ENCODE measurements at places on chromosomes 3 and 15. TPM values are rescaled to one million over a fixed set of nuclear protein-coding genes. Genes with fewer than 3 reads are reported as not detected.

DNA sequence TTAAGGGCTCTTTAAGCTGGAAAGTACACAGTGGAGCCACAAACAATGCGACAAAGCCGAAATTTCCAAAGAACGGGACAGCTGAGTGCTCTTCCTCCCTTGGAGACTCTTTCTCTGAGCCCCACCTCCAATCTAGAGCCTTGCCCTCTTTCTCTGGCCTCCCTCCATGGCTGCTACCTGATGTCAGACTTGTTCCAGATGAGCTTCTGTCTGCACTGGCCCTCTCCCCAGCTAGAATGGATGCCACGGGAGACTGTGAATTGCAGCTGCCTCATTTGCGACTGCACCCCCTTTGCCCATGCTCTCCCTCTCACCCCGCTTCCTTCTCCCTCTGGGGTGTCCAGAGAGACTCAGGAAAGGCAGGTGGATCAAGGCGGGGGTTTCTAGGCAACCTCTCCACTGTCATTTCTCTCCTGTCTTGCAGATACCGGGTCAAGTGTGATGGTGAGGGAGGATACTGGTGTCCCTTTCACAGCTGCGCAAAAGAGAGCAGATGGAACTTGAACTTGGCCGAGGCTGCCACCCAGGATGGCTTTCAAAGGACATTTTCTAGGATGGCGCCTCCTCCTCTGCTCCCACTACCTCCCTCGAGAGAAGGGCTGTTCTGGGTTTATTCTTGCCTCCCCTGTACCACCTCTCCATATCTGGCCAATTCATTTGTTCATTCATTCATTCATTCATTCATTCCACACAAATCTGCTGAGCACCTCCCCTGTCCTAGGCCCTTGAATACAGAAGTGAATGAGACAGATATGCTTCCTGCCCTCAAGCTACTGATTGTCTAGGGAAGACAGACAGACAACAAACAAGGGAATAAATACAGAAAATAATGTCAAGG, 12.8 kb downstream of the ATP2B2 start:
- no peak for DNase-seq

DNA sequence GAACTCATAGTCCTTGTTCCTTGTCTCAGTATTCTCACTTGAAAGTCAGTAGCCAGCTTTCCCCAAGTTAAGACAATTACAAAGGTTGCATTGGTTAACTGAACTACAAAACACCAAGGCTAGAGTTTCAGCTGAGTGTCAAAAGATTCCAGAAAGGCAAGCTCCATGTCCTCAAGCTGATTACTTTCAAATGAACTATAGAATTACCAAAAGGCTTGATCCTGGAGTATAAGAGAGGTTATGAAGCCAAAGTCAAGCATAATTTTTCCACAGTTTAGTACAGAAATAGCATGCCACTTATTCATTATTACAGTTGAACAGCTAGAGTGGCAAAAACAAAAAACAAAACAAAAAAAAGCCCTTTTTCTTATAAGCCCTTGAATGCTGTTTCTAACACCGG, 51.9 kb downstream of the ZBTB20 start:
- DNase-seq = no peak

GRCh38 chr3:126269354-126269753, 87.9 kb downstream of the KLF15 start:
- no peak for DNase-seq

The GPR149 gene
- not detected for total RNA-seq

The CHRNA3 gene
- total RNA-seq = 0.06 TPM

The MUC20 gene
- 1.8 TPM for total RNA-seq
